Hypothalamus (tissue), 51 donors: ENCODE measurements at places on chromosomes 16 and 17.

- DNase-seq = no peak
These were observed 22.2 kb downstream of the SLC43A2 start for GRCh38 chr17:1606352-1606985.

DNA sequence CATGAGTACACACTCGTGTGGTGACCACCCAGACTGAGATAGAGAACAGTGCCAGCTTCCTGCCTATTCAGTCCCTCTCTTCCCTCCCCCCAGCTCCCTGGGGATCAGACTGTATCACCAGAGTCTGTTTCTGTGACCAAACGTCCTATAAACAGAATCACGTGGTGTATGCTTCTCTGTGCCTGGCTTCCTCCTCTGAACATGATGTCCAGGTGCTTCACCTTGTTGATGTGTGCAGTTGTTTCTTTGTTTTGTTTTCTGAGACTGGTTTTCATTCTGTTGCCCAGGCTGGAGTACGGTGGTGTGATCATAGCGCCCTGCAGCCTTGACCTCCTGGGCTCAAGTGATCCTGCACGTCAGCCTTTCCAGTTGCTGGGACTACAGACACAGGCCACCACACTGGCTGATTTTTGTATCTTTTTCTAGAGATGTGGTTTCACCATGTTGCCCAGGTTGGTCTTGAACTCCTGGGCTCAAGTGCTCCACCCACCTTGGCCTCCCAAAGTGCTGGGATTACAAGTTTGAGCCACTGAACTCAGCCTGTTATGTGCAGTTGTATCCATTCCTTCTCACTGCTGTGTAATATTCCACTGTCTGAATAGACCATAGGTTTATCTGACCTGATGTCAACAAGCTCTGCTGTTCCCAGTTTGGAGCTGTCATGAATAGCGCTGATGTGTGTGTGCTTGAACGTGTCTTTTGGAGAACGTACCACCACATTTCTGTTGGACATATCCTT is 28.9 kb upstream of the PRM1 start:
- no peak for DNase-seq

DNA sequence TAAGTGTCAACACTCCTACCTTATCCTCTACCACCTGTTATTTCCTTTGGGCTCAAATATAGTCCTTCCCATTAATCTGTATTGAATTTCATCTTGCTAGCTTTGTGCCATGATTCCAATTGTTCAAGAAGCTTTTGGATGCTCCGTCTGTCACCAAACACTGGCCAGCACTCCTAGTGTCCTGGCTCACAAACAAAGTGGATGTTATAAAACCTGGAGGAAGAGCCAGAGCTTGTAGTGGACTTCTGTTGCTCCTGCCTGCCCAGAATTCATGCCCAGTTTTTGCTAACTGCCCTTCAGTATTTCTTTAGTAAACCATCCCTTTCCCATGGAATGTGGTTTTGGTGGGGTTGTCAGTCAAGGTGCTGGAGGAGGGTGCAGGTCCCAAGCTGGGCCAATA is 77.2 kb upstream of the HS3ST2 start:
- DNase-seq = no peak

- no peak for DNase-seq
These were observed 85.1 kb upstream of the TBX2 start for GRCh38 chr17:61314368-61315078.

DNA sequence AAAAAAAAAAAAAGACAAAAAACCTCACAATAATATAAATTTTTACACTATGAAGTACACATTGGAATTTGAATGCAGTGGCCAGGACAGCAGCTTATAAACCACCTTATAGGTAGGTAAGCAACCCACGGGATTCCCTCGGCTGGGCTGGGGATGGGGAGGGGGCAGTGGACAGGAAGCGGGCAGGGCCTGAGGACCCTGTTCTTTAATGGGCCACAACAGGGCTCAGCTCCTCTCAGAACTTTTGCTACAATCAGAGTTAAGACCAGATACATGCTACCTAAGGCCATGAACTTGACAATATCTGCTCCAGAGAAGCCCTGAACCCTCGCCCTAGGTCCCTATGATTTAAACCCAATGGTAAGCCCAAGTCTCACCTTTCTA is 25.1 kb downstream of the STAT5A start:
- no peak for DNase-seq

- DNase-seq = no peak
These were observed 104.0 kb downstream of the TMEM132E start for GRCh38 chr17:34683390-34683789.

DNA sequence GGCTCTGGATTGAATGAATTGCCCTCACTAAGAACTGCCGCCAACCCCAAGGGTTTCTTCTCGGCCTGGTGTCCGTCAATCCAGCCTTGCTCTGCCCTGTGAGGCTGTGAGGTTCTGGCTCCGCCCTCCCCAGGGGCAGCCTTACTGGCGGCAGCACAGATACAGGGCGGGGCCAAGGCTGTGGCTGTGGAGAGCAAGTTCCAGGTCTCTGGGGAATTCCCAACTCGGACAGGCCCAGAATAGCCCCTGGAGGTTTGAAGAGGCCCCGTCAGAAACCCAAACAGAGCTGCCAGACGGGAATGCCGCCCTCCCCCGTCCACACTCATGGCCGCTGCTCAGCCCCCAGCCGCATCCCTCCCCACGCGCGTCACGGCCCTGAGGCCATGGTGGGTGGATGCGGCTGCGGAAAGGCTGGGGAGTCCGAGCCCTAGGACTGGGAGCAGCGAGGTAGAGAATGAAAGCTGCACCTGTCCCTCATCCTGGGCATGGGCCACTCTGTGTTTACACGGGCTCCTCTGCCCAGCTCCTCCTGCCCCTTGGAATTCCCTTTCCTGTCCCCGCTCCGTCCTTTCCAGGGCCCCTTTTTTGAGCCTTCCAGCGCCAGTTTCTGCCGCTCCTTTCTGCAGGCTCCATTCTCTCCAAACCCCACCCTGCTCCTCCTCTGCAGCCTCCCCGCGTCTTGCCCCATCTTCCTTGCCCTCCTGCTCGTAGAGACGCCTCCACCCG is 660 bp upstream of the PRRT2 start:
- DNase-seq = peak; percentile 95

- no peak for DNase-seq
These were observed 12.3 kb downstream of the SCN4A start for GRCh38 chr17:63960430-63960829.

GRCh38 chr17:49635121-49635520 is 42.8 kb downstream of the SPOP start:
- no peak for DNase-seq

DNA sequence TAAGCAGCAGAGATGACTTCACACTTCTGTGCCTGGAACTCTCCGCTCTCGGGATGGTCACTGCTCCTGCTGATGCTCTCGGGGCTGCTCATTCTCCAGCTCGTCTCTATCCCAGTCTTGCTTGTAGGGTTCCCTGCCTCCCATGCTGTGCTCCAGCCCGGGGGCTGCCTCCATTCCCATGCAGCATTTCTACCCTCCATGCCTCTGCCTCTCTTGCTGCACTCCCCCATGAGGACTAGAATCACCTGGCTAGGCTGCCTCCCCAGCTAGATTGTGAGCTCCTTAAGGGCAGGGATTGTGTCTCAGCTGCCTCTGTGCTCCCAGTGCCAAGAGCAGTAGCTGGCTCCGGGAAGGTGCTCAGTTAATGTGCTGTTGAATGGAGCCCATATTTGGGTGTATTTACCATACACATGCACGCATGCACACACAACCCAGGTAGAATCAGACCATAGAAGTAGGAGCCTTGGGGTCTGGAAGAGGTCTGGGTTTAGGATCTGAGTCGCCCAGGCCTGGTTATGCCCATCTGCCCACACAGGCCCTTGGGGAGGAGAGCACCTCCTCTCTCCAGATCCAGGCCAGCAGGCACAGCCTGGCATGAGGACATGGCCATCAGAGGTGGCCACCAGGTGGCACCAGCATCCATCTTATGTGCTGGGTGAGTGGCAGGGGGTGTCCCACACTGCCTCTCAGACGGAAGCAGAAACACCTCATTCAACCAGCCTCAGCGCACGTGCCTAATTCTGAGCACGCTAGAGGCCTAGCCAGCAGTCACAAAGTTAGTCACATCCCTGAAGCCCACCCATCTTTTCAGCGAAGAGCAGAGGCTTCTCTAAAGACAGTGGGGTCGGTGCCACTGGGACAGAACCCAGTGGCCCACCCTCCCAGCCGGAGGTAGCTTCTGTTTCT is 9.3 kb downstream of the GIT1 start:
- no peak for DNase-seq

DNA sequence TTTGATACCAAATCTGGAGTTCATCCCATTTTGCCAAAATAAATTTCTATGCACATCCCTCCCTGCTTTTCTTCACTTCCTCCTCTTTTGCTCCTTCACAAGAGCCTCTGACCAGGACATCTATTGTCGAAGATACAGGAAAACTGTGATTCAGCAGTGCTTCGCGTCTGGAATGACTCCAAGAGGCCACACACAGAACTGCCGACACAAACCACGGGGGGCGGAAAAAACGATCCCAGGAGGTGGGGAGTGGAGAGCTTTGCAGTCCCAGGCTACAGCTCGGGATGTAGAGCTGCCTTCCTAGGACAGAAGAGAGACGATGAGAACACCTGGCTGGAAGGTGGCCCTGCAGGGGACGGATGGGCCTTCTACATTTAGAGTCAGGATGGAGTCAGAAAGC is 102.8 kb downstream of the XYLT1 start:
- DNase-seq = no peak

DNA sequence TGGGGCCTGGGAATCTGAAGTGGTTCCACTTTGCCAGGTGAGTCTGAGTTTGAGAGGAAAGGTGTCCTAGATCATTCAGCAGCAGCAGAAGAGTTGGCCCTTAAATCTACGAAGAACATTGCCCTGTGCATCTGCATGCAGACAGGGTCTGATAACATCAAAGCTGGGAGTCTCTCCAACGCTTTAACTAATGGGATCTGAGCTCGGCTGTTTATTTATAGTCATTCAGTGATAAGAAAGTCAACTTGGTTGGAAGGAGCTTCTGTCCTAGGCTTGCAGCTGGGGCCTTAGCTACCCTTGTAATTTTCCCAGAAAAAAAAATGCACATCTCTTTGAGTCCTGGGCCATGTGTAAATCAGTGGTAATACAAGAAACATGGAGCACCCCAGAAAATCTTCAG is 418.0 kb upstream of the HSBP1 start:
- no peak for DNase-seq

GRCh38 chr16:69566981-69567680 is 1.4 kb downstream of the NFAT5 start:
- DNase-seq = no peak

- no peak for DNase-seq
These were observed 107.1 kb downstream of the USP22 start for GRCh38 chr17:20935740-20936139.

DNA sequence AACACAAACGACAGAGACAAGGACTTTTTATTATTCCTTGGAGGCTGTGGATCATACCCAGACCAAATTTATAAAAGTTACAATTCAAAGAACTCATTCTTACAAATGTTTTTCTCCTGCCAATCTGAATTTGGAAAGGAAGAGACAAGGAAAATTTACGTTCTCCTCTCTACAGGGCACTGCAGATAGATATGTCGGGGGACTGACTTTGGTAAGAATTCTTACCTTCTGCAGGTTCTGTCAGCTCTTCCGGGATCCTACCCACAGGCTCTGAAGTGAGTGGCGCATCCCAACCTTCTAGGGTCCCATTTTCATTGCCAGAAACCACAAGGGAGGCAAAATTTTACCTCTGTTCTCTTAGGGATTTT is 2.2 kb upstream of the SLFN12L start:
- DNase-seq = no peak

DNA sequence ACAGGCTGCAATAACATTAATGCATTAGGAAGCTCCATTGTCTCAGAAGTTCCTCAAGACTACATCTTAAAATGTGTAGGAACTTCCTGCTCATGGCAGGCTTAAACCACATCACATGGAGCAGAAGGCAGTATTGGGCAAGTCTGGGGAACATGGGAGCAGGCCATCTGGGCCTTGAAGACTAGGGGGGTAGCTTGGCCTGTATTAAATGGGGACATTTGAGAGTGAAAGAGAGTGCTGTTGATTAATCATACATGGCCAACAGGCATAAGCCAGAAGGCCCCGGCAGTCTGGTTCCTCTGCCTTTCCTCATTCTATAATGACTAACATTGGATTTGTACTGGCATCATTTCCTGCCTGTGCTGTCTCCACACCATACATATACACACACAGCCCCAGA is 25.2 kb upstream of the SLC5A11 start:
- no peak for DNase-seq

DNA sequence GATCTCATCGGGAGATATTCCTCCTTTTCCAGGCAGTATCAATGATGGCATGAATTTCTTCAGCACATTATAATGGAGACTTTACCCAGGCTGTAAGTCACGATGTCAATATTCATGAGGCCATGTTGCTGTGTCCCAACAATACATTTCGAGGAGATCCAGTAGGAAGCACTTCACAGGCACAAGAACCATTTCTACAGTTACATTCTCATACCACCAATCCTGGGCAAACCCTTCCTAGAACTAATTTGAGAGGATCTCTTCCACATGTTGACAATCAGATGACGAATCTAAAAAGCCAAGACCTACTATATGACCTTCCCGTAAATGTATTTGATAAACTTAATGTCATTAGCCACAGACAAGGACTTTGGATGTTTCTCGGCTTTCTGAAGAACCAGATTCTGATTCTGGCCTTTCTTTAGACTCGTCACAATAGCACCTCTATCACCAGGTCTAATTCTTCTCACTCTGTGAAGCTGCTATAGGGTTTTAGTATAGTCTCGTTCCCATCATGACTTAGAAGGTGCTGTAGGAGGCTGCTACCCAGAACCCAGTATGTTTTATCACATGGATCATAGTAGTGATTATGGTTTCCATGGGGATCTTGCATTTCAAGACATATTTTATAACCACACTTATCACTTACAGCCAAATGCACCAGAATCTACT is 40.2 kb downstream of the C16orf87 start:
- no peak for DNase-seq

- no peak for DNase-seq
These were observed 23.4 kb downstream of the ADAT1 start for GRCh38 chr16:75599452-75600277.

DNA sequence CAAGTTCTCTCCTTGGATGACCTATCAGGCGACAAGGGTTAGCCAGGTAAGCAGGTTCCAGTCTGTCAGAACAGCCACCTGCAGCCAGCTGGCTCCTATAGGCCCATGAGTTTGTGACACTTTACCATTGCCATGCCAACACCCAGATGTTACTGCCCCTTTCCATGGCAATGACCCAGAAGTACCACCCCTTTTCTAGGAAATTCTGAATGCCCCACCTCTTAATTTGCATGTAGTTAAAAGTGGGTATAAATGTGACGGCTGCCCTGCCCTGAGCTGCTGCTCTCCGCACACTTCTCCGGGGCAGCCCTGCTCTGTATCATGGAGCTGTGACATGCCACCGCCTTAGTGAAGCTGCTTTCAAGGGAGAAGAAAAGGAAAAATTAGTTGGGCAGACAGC is 10.0 kb upstream of the SECTM1 start:
- DNase-seq = no peak

- DNase-seq = no peak
These were observed 691 bp upstream of the FAM83G start for GRCh38 chr17:19005137-19005773.

- no peak for DNase-seq
These were observed 9.8 kb upstream of the JUP start for GRCh38 chr17:41796121-41796895.

GRCh38 chr17:65163990-65164495 is 26.9 kb downstream of the RGS9 start:
- no peak for DNase-seq
